ENCODE measurements at places on chromosomes 16 and 17. TPM values are rescaled to one million over a fixed set of nuclear protein-coding genes. Genes with fewer than 3 reads are reported as not detected.

The GPR179 gene
- total RNA-seq: 0.05 TPM

The CES5A gene
- total RNA-seq: not detected

The HEXD gene
- total RNA-seq: 16.4 TPM

The MLX gene
- 28.5 TPM for total RNA-seq

The C16orf87 gene
- total RNA-seq: 6.4 TPM

The TMC5 gene
- total RNA-seq: 3.4 TPM

The CA4 gene
- total RNA-seq: 7.0 TPM

The ADGRG1 gene
- total RNA-seq: 28.0 TPM

The MEIOC gene
- 0.10 TPM for total RNA-seq

The TMEM132E gene
- 0.42 TPM for total RNA-seq

The GAS2L2 gene
- not detected for total RNA-seq

The PHF12 gene
- 26.7 TPM for total RNA-seq

The QPRT gene
- 7.4 TPM for total RNA-seq

The NOD2 gene
- total RNA-seq: 4.5 TPM

The FAM171A2 gene
- total RNA-seq: 0.69 TPM

The TMEM208 gene
- total RNA-seq: 25.1 TPM

The FBXO31 gene
- total RNA-seq: 58.5 TPM

The SLC52A1 gene
- total RNA-seq: not detected

The TP53TG3 gene
- total RNA-seq: not detected

The UBB gene
- 633 TPM for total RNA-seq

The ARHGAP27 gene
- 17.8 TPM for total RNA-seq

The NETO2 gene
- 1.3 TPM for total RNA-seq

The CHST6 gene
- 0.86 TPM for total RNA-seq

The TBC1D3H gene
- not detected for total RNA-seq
